Activated naive CD4-positive, alpha-beta T cell (primary cell): ENCODE measurements at places on chromosomes 4 and X.

DNA sequence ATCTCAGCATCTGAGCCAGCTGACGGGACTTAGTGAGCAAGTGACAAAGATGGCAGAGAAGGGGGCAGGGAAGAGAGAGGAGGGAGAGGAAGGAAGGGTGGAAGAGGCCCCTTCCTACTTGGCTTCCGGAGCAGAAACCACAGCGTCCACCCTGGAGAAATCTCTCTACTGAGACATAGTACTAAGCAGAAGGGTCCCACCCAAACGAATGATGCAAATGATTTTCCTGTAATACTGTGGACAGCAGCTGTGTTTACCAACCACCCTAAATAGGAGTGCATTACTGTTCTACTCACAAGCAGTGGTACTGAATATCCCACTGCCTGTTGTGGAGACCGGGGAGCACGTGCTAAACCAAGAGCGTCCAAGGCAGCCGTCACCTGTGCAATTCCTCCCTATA is 29.4 kb downstream of the DTHD1 start:
- no peak for DNase-seq

- no peak for DNase-seq
Observed at GRCh38 chrX:20666331-20666730, 399.6 kb upstream of the RPS6KA3 start.

- DNase-seq: no peak
Observed at GRCh38 chr4:100288161-100288560, 97.9 kb upstream of the DDIT4L start.

DNA sequence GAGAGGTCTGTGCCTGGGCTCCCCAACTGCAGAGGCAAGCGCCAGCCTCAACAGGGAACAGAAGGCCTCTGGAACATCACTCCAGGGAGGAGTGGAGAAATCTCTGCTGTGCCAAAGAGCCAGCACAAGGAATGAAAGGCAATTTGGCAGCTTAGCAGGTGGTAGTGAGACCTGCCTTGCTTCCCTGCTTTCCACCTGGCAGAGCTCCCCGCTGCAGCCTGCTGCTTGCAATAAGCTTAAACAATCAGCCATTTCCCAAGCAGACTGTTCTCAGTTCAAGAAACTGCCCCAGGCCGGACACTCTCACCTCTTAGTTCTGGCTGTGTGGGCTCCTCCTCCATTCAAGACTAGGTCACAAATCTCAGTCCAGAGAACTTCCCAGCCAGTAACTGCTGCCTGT is 370.6 kb downstream of the MAGEB5 start:
- no peak for DNase-seq

- DNase-seq: no peak
Observed at GRCh38 chr4:1293991-1294390, 4.3 kb downstream of the MAEA start.

GRCh38 chrX:6134255-6134654 is 94.4 kb downstream of the NLGN4X start:
- no peak for DNase-seq

- no peak for DNase-seq
Observed at GRCh38 chrX:48589482-48590162, 7.7 kb upstream of the WDR13 start.

GRCh38 chr4:128347175-128347868 is 59.7 kb upstream of the PGRMC2 start:
- no peak for DNase-seq

DNA sequence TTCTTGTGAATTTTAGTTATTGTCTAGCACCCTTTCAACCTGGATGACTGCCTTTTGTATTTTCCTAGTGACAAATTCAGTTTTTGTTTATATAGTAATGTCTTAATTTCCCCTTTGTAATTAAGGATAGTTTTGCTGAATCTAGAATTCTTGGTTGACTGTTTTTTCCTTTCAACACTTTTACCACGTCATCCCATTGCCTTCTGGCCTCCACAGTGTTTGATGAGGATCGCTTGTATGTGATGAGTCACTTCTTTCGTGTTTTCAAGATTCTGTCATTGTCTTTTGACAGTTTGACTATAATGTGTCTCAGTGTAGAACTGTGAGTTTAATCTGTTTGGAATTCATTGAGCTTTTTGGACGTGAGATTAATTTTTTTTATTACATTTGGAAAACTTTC is 30.1 kb downstream of the KDM6A start:
- DNase-seq: no peak

GRCh38 chr4:94534401-94535312 is 82.9 kb downstream of the PDLIM5 start:
- DNase-seq: no peak

DNA sequence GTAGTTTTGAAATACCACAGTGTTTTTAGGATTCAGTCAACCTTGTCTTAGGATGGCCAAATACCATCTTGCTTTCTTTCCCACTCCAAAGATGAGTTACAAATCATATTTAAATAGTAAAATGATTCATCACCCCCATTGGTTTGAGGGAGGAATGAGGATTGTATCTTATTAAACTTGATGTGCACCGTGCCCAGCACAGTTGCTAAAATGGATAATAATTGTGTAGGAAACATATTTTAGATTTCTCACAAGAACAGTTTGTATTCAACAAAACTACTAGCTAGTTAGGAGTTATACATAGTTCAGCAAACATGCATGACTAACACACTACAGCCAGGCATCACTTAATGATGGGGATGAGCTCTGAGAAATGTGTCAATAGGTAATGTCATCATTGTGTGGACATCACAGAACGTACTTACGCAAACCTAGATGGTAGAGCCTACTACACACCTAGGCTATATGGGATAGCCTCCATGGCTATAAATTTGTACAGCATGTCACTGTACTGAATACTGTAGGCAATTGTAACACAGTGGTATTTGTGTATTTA is 245.4 kb downstream of the FBXW7 start:
- DNase-seq: no peak

DNA sequence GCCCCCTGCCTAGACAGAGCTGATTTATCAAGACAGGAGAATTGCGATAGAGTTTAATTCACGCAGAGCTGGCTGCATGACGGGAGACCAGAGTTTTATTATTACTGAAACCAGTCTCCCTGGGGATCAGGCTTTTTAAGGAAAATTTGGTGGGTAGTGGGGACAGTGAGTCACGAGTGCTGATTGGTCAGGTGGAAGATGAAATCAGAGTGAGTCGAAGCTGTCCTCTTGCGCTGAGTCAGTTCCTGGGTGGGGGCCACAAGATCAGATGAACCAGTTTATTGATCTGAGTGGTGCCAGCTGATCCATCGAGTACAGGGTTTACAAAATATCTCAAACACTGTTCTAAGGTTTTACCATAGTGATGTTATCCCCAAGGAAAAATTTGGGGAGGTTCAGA is 36.6 kb downstream of the MYOZ2 start:
- no peak for DNase-seq

DNA sequence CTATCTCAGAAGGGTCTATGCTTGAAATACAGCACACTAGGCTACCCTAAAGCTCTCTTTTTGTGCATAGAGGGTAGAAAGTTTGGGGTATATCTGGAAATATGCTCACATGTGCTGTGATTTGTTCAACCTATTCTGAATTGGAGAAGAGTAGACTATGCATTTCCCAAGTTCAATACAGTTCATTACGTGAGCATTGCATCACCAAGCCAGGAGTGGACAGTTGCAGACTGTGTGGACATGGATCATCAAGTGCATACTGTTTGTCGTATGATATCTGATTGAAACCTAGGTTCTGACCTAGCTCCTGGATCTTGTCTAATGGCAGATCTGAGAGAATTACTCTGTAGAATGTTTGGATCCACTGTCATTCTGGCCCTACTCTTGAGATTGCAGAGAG is 161.1 kb downstream of the FRAS1 start:
- no peak for DNase-seq
